Stimulated activated CD8-positive, alpha-beta memory T cell treated with anti-CD3 and anti-CD28 coated beads, Interleukin-7, amount 100 ng/mL, for 1 hour (primary cell): ENCODE measurements at places on chromosomes 12 and 14.

DNA sequence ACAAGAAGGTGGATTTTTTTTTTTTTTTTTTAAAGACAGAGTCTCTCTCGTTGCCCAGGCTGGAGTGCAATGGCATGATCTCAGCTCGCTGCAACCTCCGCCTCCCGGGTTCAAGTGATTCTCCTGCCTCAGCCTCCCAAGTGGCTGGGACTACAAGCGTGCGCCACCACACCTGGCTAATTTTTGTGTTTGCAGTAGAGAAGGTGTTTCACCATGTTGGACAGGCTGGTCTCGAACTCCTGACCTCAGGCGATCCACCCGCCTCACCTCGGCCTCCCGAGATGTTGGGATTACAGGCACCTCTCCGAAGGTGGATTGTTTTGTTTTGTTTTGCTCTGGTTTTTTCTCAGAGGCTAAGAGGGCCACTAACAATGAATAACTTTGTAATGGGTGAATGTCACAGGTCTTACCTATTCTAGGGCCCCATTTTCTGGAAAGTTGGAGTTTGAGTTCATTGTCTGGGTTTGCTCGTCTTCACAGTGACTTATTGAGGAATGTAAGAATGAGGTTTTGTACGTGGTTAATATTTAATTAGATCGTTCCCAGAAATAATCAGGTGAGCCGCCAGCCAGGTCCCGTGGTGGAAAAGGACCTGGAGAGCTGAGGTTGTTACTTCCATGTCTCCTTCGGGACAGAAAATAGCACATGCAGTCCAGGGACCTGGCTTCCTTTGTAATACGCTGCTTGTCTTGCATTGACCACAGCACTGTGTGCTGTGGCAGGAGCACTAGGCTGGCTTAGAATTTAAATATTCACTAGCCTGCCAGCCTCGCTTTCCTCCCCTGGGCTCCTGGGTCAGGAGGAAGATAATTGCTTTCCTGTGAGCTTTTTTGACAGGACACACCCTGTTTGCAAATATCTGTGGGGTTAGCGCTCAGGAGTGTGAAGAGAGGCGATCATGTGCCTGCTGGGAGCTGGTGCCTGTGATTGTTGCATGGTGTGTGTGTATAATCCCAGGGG is 2.3 kb downstream of the HIP1R start:
- DNase-seq = no peak

- no peak for DNase-seq
Observed at GRCh38 chr14:55031190-55031589, 4.2 kb downstream of the SOCS4 start.

DNA sequence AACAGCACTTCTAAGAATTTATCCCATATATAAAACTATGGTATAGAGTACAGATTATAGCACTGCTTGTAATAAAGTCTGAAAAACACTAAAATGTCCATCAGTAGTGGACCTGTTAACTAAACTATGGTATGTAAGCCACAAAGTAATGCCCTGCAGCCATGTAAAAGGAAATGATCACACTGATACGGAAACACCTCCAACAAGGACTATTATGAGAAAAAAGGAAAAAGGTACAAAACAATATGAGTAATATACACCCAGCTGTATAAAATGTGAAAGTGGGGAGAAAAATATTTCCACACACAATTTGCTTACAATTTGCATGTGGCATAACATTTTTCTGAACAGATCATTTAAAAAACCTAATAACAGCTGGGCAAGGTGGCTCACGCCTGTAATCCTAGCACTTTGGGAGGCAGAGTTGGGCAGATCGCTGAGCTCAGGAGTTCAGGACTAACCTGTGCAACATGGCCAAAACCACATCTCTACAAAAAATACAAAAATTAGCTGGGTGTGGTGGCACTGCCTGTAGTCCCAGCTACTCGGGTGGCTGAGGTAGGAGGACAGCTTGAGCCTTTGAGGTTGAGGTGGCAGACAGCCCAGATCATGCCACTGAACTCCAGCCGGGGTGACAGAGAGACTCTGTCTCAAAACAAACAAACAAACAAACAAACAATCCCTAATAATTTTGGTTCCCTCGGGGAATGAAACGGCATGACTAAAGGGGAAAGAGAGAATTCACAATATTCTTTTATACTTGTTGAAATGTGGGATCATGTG is 250.5 kb downstream of the MED13L start:
- DNase-seq = no peak

DNA sequence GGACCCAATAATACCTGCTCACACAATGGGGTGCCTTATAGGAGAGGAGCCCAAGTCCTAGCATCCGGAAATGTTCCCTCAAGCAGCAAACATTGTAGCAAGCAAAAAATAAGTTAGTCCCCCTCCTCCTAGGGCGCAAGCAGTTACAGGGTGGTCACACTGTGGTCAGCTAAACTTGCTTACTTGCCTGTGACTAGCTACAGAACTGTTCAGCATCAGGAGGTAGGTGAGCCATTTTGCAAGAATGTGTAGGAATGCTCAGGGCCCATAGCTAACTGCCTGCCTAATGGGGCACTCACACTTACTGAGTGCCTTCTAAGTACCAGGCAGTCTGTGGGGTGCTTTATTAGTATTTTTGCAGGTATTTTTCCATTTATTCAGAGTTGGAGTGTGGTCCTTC is 154.6 kb upstream of the GRIN2B start:
- DNase-seq = no peak

DNA sequence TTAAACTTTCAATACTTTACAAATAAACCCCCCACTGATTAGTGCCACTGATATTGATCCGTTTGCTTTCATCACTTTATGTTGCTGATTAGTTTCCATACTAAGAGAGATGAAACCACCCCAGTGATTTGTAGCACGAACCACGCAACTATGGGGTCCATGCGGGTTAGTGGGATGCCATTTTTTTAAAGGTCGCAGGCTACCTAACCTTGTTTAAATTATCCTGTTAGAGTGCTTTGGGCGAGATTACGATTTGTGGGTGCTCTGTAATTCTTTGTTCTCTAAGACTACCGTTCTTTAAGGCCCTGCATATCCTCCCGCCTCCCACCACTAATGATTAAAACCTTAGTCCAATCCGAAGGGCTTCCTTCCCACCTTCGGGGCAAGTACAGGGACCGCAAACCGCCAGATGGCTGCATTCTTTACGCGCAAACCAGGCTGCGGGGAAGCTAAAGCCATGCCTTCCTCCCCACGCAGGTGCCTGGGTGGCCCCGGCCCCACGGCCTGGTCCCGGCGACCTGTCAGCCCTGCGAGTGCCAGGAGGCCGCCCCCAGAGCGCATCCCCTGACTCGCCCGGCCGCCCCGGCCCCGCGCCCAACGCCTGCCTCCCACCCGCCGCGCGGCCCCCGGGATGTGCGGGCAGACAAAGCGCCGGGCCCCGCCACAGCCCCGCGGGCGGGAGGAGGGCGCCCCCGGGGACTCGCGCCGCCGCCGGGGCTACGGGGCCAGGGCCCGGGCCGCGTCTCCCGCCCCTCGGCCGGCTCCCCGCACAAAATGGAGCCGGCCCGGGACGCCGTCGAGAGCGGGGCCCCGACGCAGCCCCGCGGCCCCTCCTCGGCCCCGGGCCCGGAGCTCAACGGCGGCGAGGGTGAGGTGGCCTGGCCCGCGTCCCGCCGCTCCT is 759 bp downstream of the NFYB start:
- DNase-seq = no peak
